ENCODE measurements at places on chromosomes 6 and 20.
A peak's percentile ranks its signal among the peaks of the same experiment; 100 is the strongest.

- no peak for DNase-seq
Measured at GRCh38 chr20:53023732-53024520, 51.8 kb downstream of the TSHZ2 start.

DNA sequence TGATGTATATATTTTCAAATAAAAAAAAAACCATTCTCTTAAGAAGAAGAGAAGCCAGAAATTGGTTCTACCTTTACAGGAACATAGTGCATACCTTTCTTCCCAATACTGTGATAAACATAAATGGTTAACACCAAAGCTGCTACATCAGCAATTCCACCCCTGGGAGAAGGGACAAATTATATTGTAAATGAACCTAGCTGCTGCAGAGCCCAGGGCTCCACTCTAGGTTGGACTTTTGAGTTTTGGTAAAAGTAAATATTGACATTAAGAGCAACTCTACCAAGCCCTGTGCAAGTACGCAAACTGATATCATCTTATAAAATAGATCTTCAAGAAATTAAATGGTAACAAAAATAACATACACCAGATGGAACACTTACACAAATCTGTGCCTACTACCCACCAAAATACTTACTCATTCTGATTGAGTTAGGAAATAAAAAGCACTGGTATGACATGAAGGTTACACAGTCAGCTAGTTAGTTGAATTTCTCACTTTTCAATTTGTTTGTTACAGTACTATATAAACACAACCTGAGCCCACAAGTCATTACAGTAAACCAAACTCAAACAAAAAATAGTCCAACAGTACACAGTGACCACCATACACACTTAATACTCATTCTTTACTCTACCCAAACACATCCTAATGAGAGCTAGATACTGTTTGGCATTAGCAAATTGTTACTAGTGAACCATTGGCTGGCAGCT lies 223.3 kb upstream of the HEY2 start:
- DNase-seq, result no peak

- DNase-seq, result no peak
Measured at GRCh38 chr6:154653853-154654252, 79.4 kb upstream of the SCAF8 start.

- DNase-seq, result no peak
Measured at GRCh38 chr6:166057431-166057830, 110.2 kb downstream of the TBXT start.

- DNase-seq, result no peak
Measured at GRCh38 chr6:56663344-56663743, 20.7 kb upstream of the DST start.

DNA sequence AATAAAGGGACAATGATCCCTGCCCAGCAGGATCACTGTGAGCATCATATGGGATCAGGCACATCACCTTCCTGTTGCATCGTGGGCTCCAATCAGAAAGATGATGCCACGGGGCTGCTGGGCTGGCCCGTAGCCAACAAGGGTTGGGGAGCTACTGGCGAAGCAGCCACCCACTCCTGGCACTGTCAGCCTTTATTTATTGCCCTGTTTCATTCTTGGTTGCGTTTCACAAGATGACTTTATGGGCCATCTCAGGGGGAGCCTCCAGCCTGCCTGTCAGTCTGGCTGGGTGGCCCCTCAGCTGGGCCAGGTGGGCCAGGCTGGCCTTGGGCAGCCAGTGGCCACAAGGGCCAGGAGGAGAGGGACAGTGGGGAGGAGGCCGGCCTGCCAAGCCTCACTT lies 17.3 kb downstream of the VSTM2L start:
- no peak for DNase-seq

DNA sequence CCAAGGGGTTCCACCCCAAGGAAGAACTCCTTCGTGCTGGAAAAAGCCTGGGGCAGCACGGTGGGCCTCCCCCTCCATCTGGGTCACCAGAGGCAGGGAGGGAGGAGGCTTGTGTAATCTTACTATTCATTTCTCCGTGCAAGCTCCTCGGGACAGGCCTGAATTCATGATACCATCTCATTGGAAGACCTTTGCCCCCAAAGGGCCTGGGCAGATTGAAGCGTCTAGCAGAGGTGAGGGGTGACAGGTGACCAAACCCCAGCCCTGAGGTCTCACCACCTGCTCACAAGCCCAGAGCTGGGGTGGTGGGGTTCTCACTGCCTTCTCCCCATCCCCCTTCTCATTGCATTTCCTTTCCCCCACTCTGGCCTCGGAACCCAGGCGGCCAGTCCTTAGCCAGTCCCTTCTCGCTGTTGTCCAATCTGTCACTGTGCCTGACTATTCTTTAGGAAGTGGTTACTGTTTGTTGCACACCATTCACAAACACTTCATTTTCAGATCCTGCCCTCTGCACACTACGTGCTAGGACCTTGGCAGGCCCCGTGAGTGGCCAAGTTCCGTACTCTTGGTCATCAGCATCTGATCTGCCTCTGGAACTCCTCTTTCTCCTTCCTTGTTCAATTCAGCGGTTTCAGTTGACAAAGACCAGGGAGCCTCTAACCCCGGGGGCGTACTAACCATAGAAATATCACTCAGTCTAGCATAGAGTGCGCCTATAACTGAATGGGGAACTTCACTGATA lies 137.1 kb downstream of the LY86 start:
- DNase-seq, result no peak

DNA sequence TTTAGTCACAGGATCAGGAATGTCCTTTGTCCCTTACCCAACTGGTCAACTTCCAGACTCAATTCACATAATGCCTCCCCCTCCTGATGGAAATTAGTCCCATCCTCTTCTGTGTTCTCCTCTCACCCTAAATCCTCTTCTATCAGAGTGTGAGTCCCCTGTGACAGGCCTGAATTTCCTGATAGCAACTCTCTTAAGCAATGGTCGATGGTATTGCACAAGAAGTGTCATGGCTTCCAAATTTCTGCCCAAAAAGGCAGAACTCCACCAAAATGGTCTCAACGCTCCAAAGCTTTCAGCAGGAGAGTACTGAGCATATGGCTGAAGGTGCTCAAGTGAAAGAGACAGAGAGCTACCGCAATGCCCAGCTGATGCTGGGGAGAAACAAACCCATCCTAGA lies 2.4 kb downstream of the PREP start:
- DNase-seq, result no peak

DNA sequence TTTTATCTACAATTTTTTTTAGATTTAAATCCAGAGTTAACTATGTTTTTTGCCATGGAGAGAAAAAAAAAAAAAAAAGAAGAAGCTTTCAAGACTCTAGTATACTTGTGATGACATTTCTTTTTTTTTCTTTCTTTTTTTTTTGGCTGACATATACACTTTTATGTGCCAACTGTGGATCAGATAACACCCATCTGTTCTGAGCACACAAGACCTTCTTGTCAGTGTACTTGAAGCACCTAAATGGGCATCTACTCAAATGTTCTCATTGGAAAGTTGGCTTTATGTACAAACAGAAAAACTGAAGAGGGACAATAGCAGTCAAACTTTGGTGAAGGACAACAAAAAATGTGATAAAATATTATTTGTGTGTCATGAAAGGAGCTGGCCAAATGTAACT lies 904.5 kb downstream of the GRIK2 start:
- DNase-seq, result peak; percentile 74

DNA sequence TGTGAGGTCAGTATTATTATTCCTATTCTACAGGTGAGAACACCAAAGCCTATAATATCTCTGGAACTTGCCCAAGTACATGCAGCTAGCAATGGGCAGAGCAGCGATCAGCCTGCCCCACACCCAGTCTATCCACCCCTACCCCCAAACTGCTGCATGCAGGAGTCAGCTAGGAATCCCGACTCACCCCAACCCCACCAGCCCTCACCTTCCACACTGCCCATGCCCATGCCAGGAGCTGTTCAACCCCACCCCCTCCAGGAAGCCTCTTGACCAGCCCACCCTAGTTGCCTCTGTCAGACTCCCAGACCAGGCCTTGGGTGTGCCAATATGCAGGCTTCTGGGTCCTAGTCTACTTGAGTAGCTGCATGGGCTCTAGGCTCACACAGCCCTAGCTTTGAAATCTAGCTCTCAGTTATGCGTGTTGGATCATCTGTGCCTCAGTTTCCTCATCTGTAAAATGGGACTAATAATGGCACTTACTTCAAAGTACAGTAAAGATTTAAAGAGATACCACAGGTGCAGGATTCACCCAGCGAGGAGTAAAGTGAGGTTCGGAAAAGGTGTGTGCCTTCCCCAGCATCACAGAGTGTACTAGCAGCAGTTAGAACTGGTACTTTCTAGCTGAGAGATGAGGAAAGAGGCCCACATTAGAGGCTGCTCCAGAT lies 173.2 kb downstream of the VEGFA start:
- no peak for DNase-seq

- no peak for DNase-seq
Measured at GRCh38 chr6:14429396-14429795, 311.8 kb downstream of the CD83 start.

GRCh38 chr6:439641-440167 lies 48.2 kb downstream of the IRF4 start:
- DNase-seq, result no peak

DNA sequence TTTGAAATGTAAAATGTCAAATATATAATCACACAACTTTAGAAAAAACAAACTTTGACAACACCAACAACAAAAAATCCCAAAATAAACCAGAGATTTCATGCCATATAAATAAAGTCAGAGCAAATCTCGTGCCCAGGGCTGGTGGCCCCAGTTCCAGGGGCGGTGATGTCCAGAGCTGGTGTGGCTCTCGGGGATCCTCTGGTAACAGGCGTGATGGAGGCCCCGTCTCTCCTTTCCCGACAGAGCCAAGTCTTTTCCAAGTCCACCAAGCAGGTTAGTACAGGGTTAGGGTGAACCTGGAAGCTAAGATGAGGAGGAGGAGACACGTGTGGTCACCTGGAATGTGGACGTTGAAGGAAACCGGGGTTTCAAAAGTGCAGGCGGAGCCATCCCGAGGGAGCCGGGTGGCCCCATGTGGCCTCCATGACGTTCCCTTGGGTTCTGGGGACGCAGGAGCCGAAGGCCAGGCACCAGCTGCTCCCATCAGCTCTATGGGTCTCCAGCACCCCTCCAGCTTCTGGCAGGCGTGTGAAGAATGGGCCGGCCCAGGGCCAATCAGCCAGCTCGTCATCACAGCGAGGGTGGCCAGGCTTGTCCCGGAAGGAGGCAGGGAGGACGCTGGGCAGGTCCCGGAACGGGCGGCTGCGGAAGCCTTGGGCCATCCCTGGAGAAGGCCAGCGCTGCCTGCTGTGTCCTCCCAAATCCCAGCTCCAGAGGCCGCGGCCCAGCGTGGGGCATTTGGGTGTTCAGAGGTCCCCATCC lies 202.5 kb downstream of the PREX1 start:
- DNase-seq, result no peak

DNA sequence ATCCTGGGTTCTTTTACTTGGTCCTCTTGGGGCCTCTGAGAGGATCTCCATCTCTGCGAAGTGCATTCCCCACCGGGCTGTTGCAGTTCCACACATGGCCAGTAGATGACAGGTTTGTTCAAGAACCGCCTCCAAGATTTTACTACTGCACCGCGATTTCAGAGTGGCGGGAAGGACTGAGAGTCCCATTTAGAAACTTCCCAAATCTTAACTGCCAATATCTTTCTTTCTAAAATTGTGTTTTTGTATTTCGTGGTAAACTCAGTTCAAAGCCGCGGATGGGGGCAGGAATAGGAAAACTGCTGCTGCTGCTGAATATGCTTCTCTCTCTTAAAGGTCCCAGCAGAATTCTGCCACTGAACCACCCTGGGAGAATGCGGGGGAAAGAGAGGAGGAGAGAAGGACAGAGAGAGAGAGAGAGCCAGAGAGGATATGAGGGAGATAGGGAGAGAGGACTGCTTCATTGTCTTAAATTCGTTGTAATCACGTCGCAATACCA lies 8.6 kb upstream of the BTNL2 start:
- peak; percentile 29 for DNase-seq

GRCh38 chr20:37749620-37750403 lies 56.0 kb downstream of the CTNNBL1 start:
- DNase-seq, result no peak

DNA sequence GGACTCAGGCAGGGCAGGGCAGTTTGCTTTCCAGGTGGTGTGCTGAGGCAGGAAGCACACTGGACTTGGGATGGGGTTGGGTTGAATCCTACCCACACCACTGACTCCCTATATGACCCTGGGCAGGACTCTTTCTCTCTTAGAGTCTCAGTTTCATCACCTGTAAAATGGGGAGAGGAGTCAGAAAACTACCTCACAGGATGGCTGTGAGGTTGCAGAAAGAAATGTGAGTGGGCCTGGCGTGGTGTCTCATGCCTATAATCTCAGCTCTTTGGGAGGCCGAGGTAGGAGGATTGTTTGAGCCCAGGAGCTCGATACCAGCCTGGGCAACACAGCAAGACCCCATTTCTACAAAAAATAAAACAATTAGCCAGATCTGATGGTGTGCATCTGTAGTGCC lies 67.2 kb downstream of the CD40 start:
- no peak for DNase-seq

- DNase-seq, result no peak
Measured at GRCh38 chr6:63597141-63598048, 25.1 kb downstream of the LOC128125822 start.

DNA sequence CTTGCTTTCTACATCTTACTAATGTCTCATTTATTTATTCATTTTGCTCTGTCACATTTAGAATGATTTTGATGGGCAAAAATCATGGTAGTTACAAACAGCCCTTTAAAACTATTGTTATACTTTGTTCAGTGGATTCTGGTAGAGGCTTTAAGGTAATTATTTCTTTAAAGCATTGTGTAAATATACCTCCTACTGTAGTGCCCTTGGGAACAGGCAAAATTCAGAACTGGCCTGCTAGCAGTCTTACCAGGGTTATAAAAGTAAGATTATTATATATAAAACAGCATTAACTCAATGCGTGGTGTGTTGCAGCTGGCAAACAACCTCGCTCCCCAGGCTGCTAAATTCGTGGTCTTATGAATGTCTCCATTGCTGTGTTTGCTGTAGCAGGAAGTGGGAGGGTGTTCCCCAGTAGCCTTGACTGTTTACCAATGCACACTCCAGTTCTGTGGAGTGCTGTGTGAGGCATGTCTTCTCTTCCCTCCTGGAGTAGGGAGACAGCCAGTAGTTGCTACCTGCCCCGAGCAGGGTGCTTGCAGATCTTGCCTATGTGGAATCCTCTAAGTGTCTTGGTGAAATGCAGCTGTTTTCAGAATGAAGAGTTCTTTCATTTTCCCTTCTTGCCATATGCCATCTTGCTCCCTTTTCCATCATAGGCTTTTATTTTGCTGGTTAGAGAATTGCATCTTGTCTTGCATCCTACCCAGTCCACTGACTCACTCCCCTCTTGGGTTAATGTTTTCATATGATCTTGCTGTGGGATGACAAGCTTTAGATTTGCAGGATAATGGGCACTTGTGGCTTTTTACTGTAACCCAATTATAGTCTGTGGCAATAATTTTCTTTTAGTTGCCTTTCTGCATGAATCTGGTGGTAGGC lies 45.3 kb downstream of the IGF2R start:
- no peak for DNase-seq

- no peak for DNase-seq
Measured at GRCh38 chr6:5290097-5290496, 28.8 kb downstream of the FARS2 start.

- no peak for DNase-seq
Measured at GRCh38 chr6:170583756-170584180, 669 bp downstream of the PDCD2 start.

GRCh38 chr6:31821301-31822035 lies 6.1 kb upstream of the HSPA1B start:
- DNase-seq, result no peak

- DNase-seq, result no peak
Measured at GRCh38 chr6:161029195-161029809, 37.7 kb downstream of the MAP3K4 start.

- DNase-seq, result no peak
Measured at GRCh38 chr6:25112322-25112773, 166.8 kb upstream of the CARMIL1 start.

All from NCI-H446 (cell line).